ENCODE measurements at places on chromosomes 11 and 22.

GRCh38 chr11:124754309-124754708 lies 2.3 kb upstream of the VSIG2 start:
- no peak for DNase-seq

- no peak for DNase-seq
These were observed 6.2 kb upstream of the UBE4A start for GRCh38 chr11:118353084-118353710.

DNA sequence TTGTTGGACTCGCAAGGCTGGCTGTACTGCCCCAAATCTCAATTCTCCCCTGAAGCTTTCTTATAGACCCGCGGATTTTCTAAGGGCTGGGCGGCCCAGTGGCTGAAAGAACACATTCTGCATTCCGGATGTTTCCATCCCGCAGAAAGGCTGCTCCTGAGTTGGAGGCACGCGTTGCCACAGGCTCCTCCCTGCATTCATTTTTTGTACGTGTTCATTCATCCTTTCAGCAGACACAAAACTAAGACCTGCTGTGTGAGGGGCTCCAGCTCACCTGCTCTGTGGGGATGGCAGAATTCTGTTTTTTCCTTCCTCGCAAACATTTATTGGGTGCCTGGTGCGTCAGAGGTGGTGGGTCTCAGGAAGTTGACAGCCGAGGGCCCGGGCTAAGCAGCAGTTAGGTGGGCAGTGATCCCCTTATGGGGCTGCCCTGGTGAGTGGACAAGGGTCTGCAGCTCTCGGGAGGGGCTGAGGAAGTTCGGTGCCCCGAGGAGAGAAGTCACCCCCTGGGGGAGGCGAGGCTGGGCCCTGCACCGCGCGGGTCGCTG lies 23.7 kb downstream of the SHANK3 start:
- no peak for DNase-seq

- no peak for DNase-seq
These were observed 52.8 kb upstream of the LDLRAD3 start for GRCh38 chr11:35891096-35891495.

DNA sequence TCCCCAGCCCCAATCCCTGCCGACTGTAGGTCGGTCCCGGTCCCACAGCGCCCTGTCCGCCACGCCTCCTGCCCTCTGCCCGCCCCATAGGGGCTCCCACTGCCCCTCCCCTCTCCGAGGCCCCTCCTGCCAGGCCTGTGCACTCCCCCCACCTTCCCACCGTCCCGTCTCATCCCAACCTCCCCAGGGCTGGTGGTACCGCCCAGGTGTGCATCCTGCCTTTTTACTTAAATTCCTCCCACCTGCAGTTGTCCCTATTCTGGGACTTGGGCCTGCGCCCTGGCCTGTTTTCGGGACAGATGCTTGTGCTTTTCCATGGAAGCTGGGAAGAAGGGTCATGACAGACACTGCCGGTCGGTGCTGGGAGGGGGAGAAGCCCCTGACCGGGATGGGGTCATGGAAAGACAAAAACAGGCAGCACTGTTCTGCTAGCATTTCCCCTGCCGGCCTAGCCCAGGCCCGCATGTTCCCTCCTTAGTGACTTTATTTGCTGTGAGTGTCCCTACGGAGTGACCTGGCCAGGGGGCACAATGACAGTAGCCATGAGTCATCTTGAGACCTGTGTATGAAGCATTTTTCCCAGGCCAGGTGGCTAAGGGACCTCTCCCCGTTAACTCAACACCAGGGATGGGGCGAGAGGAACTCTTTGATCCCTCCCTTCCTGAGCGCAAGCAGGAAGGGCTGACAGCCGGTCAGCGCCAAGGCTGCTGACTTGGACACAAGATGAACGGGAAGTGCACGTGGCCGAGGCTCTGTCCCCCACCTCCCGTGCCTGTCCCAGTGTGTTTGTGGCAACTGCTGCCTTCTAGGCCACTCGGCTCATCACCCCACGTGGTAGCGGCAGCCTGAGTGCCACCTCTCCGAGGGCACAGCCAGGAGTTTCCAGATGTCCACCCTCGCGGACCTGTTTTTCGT lies 7.1 kb downstream of the TBX1 start:
- no peak for DNase-seq

GRCh38 chr11:121253951-121254350 lies 38.6 kb upstream of the SC5D start:
- no peak for DNase-seq

DNA sequence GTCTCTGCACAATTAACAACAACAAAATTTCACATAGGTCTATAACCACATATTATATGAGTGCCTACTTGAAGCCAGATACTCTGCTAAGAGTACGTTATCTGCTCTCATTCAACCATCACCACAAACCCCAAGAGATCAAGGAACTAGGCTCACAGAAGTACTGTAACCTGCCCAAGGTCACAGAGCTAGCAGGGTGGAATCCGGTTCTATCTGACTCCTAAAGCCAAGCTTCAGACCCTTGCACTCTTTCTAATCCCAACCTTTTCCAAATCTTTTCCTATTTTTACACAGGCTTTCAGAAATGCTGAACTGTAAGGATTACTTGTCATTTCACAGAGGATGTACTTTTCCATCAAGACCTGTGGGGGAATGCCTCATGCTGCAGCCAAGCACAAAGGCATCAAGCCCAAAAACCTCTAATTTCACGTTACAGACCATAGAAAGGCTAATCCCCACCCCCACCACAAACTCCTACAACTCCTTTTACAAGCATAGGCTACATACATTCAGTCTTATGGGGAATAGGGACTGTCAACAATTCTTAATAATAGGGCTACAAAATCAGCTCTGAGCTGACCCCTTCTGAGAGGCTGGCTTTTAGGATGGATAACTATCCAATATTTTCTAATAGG lies 927 bp downstream of the PRCP start:
- no peak for DNase-seq

GRCh38 chr11:128806506-128807261 lies 60.4 kb downstream of the KCNJ1 start:
- DNase-seq = no peak

GRCh38 chr11:40227730-40228129 lies 1231.7 kb downstream of the LRRC4C start:
- no peak for DNase-seq

DNA sequence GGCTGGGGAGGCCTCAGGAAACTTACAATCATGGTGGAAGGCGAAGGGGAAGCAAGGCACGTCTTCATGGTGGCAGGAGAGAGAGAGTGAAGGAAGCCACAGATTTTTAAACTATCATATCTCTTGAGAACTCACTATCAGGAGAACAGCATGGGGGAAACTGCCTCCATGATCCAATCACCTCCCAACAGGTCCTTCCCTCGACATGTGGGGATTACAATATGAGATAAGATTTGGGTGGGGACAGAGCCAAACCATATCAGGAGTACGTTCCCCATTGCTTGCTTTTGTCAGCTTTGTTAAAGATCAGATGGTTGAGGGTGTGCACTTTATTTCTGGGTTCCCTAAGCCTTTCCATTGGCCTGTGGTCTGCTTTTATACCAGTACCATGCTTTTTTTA lies 53.7 kb upstream of the E2F8 start:
- no peak for DNase-seq

DNA sequence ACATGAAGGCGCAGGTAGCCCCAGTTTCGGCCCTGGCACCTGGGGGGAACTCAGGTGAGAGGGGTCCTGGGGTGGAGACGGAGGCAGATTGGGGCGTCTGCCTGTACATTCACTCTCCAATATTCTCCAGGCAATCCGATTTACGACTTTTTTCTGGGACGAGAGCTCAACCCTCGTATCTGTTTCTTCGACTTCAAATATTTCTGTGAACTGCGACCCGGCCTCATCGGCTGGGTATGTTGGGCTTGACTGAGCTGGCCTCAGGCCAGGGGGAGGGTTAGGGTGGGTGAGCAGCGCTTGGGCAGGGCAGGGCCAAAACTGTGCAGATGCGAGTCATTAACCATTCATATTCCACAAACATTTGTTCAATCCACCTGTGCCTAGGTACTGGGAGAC lies 1.7 kb downstream of the TM7SF2 start:
- no peak for DNase-seq

- DNase-seq = peak; percentile 79
These were observed 3.9 kb upstream of the RNF215 start for GRCh38 chr22:30390974-30391691.

DNA sequence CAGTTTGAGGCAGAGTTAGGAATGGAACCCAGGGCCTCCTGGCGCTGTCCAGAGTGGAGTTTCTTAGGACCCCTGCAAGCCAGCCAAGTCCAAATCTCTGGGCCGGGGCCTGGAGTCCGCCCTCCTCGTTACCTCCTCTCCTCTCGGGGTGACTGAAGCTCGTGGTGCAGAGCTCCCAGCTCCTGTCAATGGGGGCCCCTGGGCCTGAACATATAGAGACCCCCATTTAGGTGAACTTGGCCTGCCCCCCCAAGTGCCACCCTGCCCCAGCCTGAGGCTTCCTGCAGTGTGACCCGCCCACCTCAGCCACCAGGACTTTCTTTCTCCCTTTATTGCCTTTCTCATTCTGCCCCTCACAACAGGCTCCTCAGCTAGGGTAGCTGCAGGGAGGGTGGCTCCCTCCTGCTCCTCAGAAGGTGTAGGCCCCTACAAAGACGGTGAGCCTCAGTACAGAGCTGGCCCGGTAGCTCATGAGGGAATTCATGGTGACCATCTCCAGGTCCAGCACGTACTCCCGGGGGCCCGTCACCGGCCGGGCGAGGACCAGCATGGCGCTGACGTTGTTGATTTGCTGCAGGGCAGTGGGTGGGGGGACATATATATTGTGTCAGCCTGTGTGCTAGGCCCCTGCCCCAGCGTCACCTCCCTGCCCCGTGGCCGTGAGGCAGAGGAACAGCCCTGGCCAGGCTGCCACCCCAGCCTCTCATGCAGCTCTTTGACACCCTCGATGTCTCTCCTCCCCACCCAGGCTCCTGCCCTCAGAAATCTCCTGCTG lies 5.9 kb downstream of the EFEMP2 start:
- DNase-seq = no peak

GRCh38 chr11:65821107-65821506 lies 12.7 kb upstream of the SNX32 start:
- DNase-seq = no peak

- DNase-seq = no peak
These were observed 62.5 kb upstream of the CRTAM start for GRCh38 chr11:122775675-122776271.

DNA sequence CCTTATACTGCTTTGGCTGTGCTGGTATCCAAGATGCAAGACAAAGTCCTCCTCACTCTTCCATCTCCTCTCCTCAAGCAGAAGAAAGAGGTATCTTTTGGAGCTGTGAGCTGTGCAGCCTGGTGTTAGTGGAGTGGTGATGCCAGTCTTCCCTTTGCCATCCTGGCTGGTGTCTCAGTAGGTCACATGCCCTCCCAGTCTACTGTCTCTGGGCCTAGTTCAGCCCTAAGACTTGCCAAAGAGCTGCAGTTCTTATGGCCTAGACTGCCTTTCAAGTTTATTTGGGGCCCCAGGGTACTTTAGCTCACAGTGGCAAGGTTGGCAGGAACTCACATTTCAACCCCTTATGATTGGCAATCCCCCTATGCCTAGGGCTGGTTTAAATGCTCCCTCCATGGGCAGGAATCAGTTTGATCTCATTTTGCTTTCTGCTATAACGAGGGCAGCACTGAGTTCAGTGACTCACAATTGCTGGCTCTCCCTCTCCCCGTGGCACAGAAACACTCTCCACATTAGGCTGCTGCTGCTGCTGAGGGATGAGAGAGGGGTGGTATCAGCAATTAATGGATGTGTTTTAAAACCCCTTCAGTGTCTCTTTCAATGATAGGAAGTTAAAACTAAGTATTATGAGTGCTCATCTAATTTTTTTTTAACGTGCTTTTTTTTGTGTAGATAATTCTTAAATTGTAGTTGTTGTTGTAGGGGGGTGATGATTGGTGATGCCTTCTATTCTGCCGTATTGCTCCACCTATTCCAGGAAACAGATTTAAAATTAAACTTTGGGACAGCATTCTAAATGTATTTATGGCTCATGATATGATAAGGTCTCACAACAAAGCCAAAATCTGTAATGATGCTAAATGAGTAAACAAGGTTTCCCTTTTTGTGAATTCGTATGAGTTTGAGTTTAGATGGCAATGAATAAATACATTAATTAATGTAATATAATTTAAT lies 1295.0 kb downstream of the JRKL start:
- DNase-seq = no peak

- DNase-seq = no peak
These were observed 279.3 kb upstream of the B3GAT1 start for GRCh38 chr11:134691295-134691873.

DNA sequence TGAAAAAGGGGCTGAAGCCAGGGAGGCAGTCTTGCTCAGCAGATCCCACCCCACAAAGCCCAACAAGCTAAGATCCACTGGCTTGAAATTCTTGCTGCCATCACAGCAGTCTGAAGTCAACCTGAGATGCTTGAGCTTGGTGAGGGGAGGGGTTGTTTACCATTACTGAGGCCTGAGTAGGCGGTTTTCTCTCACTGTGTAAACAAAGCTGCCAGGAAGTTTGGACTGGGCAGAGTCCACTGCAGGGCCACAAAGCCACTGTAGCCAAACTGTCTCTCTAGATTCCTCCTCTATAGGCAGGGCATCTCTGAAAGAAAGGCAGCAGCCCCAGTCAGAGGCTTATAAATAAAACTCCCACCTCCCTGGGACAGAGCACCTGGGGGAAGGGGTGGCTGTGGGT lies 746.1 kb upstream of the LRRC4C start:
- no peak for DNase-seq

DNA sequence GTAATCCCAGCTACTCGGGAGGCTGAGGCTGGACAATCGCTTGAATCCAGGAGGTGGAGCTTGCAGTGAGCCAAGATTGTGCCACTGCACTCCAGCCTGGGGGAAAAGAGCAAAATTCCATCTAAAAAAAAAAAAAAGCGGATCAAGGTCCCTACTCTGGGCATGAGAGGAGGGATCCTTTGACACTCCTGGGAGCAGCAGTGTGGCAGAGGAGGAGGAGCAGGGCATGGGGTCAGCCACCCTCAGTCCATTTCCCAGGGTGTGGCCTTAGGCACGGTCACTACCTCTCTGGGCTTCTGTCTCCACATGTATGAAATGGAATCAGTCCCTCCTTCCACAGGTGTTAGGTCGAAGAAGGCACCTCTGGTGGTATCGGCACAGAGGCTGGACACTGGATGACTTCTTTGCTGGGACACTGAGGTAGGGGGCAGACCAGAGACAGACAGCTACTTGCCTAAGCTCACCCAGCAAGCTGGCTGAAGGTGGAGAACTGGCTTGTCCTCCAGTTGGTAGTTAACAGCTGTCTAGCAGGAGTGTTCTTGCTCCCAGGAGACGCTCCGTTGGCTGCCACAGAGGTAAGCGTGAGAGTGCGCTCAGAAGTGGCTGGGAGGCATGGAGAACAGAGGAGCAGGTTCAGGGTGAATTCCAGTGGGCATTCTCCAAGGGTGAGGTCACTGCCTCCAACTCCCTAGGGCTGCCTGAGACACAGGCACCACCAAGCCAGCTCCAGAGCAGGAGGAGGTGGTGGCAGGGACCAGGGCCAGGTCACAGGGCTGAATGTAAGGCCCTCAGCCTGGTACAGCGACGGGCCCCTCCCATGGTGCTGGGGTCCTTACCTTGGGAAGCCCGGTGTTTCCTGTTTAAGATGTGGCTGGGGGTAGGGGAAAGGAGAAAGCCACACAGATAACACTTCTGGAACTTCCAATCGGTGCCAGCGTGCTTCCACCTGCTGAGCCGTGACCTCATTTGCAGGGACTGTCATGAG lies 19.5 kb downstream of the TXN2 start:
- DNase-seq = no peak

- no peak for DNase-seq
These were observed 2.1 kb downstream of the NECTIN1 start for GRCh38 chr11:119726585-119727522.

- DNase-seq = peak; percentile 31
These were observed 760 bp downstream of the ZNRF3 start for GRCh38 chr22:28883917-28884746.
